Mesenteric fat pad (tissue), 1 donor: ENCODE measurements at places on chromosomes 4 and X.

GRCh38 chrX:6244666-6245065 lies 16.0 kb upstream of the NLGN4X start:
- no peak for DNase-seq

GRCh38 chr4:84051089-84051488 lies 448.0 kb downstream of the NKX6-1 start:
- no peak for DNase-seq

GRCh38 chr4:112951362-112952312 lies 97.8 kb upstream of the ANK2 start:
- DNase-seq, result no peak

GRCh38 chrX:136291824-136292223 lies 8.9 kb upstream of the ADGRG4 start:
- DNase-seq, result no peak

DNA sequence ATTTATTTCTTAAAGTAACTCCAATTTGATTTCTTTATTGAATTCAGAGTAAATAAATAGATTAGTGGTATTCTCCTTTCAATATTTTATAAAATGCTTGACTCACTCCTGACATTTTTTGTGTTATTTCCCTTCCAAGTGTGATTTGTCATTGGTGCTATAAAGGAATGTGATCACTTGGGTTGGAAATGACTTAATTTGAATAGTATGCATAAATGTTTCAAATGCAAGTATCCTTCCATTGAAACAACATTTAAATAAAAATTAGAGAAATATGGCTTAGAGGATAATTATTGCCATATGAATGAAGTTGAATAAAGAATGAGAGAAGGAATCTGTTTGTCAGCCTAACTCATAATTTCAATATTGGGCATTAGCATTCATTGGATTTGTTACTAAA lies 182.7 kb downstream of the PABPC4L start:
- DNase-seq, result no peak

DNA sequence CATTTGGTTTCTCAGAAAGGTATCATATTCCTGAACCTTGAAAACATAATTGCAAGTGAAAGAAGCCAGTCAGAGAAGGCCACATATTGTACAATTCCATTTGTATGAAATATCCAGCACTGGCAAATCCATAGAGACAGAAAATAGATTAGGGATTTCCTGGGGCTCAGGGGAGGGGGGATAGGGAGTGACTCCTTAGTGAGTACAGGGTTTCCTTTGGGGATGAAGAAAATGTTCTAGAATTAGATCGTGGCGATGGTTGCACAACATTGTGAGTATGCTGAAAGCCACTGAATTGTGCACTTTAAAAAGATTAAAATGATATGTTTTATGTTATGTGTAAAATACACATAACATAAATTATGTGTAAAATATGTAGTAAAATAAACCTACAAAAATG lies 10.3 kb downstream of the XPNPEP2 start:
- no peak for DNase-seq

DNA sequence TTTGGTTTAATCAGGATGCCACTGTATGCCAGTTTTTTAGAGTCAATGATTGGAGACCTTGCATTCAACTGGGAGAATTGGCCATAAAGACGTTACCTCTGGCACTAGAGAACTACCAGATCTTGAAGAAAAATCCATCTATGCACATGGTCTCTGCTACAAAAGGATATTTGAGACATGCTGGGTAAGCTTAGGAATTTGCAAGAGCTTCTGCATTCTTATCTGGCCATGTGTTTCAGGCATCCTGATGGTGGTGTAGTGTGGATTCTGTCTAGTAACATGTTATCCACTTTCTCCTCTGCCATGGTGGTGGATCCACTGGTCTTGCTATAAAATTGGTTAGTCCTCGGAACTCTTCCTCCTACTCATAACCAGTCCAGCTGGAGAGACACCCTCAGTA lies 185.3 kb upstream of the WDFY3 start:
- DNase-seq, result no peak

DNA sequence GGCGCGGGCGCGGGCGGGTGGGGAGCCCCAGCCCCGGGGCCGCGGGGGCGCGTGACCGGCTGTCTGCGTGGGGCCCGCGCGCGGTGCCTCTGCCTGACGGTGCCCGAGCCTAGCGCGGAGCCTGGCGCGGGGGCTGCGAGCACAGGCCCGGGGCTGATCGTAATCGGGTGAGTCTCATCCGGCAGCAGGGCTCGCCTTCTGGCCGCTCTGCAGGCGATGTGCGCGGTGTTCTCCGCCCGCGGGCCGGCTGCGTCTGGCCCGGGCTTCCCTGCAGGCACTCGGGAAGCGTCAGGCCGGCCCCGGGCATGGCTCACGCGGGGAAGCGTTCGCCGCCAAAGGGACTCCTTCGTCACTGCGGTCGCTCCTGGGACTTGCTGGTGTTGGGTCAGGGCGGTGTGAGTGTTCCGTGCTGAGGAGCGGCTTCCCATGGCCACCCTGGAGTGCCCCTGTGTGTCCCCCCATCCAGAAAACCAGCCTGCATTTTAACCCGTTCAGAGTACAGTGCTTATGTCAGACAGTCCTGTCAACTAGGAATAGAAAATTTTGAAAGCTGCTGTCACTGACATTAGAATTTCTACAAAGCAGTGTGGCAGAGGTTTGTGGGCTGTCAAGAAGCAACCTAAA lies 40.6 kb downstream of the FAM149A start:
- no peak for DNase-seq

- no peak for DNase-seq
Measured at GRCh38 chr4:73687421-73687820, 52.9 kb upstream of the CXCL8 start.

DNA sequence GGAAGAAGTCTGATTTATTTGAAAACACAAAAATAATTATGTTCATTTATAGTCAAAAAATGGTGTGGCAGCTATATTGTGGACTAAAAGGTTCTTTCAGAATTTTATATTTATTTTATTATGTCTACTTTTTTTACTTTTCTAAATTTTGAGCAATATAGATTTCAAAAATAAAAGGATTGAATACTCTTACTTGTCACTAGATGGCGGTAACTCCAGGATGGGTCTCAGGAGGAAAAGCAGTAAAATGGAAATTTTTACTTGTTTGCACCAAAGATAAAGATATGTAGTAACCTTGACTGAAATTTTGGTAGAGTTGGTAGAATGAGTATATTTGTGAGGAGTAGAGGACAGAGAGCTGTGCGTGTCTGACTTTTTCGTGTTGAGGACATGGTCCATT lies 14.5 kb upstream of the DACH2 start:
- DNase-seq, result no peak

GRCh38 chrX:11509786-11510185 lies 155.9 kb downstream of the ARHGAP6 start:
- DNase-seq, result no peak

DNA sequence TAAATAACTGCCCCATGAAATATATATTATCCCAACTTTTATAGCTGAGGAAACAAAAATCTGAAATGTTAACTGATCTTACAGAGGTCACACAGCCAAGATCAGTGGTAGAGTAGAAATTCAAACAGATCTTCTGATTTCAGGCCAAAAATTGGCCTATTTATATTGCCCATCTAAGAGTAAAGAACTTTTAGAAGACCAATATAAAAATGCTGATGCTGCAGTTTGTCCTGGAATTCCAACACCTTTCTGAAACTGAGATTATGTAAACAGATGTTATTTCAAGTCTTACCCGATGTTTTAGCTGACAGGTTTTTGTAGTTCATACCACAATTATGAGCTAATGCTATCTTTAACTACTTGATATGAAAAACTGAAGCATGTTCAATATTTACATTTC lies 51.1 kb downstream of the SPANXN3 start:
- no peak for DNase-seq

DNA sequence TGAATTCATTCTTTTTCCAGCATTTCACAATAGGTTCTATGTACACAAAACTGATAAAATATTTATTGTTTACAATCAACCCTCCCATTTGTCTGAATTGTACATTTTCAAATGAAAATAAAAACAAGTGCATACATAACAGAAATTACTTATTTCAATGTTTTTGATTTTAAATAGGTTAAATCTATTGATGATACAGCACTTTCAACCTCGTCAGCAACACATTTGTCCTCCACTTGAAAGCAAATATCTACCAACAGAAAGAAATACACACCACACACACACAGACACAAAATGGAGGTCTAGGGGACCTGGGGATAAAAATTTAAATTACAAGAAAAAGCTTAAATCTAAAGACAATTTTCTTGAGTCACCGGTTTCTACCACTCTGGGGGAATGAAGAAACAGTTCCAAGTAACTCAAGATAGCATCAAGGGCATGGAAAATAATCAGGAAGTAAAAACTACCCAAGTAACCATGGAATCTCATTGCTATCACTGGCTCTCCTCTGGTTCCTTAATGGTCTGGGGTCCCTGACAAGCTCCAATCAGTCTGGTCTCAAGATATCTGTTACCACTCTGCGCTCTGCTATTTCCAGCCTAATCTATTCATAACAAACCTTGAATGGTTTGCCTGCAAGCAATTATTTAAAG lies 27.6 kb downstream of the ANKRD17 start:
- DNase-seq, result no peak

GRCh38 chrX:114999906-115000305 lies 17.5 kb downstream of the IL13RA2 start:
- DNase-seq, result no peak

DNA sequence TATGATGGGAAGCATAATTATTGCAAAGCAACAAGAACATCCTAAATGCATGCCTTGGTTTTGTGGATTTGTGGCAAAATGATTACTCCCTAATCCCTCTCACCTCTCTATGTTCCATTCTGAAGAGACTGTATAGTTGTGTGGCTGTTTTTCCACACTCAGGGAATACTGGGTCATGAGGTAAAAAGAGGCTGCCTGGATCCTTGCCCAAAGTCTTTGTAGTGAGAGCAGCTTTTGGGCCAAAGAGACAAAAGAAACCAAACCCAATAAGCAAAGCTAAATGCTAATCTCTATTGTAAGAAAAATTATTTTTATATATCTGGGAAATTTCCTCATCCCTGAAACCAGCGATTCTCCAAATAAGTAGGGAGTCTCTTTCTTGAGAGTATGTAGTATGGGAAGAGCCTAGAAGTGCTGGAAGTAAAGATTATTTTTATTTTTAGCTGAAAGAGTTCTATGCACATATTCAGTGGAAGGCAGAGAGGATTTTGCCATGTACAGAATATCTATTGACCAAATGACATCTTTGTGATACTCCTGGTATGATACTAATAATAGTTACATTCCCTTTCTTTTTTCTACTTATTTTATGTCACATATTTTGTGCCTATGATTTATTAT lies 24.9 kb upstream of the SULT1B1 start:
- DNase-seq, result no peak

- DNase-seq, result no peak
Measured at GRCh38 chr4:110636171-110636679, 13.3 kb upstream of the PITX2 start.

DNA sequence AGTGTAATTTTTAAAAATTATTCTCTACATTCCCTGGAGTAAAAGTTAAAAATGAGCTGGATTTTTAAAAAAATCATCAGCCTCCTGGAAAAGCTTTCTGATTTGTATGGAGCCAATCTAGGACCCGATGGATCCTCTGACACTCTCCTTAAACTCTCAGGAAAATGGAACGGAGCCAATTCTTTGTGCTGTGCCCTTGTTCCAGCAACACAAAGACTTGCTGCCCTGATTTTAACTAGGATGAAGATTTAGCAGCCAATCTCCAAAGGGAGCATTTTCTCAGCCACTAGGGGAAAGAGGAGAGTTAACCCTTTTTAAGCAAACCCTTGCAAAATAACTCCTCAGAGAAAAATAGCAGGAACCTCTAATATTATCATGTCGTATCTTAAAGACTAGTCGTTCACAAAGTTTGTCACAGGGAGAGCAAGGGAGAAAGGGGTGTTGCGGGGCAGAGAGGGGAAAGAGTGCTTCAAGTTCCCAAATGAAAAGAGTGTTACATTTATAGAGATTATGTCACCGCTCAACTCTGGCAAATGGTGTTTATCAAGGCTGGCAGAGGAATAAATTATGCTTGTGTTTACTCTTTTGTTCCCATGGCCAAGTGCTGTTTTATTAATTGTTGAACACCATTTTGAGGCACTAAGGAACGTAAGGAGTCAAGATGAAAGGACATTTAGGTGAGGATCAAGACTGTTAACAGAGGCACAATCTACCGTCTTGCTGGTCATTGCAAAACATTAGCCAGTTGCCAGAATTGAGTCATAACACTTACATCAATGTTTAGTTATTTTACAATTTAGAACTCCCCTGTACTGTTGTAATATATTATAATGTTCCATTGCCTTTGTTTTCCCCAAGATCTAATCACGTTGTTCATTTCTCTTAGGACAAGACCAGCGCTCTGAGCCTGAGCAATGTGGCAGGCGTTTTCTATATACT lies 250.7 kb downstream of the THOC2 start:
- DNase-seq, result no peak

DNA sequence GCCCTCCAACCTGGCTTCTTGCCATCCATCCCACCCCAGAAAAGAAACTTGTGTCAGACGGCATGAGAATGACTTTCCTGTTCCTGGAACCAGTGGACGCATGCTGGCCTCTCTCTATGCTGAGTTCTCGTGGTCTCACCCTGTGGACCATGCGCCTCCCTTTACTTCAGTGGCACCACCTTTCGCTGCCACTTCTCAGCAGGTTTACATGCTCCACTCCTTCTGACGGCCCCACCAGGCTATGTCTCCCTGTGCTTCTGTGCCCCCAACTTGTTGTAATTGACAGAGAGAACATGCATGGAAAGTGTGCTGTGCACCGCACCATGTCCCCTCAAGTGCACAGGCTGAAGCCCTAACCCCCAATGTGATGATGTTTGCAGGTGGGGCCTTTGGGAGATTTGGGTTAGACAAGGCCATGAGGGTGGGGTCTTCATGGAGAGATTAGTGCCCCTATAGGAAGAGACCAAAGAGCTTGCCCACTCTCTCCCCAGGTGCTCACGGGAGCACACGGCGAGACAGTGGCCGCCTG lies 3.1 kb upstream of the PPP2R2C start:
- no peak for DNase-seq

DNA sequence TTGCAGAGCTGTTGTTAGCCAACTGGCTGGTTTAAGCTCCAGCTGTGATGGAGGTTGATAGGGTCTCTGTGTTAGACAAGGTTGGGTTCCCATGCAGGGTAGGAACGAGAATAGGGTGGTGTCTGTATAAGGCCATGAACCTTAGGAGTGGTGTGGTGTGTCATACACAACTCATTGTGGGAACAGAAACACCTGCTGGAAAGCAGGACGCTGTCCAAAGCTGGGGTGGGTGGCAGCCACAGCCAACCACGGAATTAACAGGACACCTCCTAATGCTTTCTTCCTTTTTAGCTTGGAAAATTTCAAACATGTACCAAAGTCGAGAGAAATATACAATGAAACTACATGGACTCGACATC lies 94.4 kb downstream of the ARHGAP10 start:
- DNase-seq, result no peak

GRCh38 chr4:17197070-17197469 lies 298.6 kb upstream of the LDB2 start:
- DNase-seq, result no peak

GRCh38 chr4:180650273-180650672 lies 1592.9 kb upstream of the TENM3 start:
- DNase-seq, result no peak

DNA sequence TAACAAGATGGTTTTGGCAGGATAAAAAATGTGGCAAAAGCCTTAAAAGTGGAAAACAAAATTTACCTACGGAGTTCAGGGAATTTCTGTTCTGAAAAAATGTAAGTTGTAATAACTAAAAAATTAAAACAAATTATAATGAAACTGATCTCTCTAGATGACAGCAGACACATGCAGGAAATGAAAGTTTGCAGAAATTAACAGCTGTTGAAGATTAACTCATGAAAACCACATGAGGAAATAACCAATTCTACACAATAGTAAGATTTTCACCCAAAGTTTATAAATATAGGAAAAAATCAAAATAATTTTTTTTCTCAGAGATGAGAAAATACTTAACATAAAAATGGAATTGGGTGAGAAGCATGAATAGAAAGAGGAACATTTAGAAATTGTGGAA lies 47.5 kb upstream of the UGT2B15 start:
- DNase-seq, result no peak

GRCh38 chr4:87219632-87220093 lies 755 bp downstream of the KLHL8 start:
- DNase-seq, result no peak
